ENCODE measurements at places on chromosomes 7 and 10.

DNA sequence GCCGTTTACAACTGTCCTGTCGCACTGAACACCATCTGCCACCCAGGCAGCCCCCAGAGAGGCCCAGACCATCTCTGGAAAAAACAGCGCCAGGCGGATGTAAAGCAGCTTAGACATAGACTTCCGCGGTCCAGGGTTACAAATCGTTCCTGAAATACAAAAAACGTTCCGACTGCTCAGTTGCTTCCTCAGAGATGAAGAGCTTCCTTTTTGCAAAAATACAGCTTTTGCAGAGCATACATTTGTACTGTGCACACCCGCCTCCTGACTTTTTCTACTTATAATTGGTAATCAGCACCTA is 11.4 kb downstream of the DAGLB start:
- no peak for DNase-seq

GRCh38 chr7:30301751-30302150 is 17.4 kb downstream of the ZNRF2 start:
- no peak for DNase-seq

DNA sequence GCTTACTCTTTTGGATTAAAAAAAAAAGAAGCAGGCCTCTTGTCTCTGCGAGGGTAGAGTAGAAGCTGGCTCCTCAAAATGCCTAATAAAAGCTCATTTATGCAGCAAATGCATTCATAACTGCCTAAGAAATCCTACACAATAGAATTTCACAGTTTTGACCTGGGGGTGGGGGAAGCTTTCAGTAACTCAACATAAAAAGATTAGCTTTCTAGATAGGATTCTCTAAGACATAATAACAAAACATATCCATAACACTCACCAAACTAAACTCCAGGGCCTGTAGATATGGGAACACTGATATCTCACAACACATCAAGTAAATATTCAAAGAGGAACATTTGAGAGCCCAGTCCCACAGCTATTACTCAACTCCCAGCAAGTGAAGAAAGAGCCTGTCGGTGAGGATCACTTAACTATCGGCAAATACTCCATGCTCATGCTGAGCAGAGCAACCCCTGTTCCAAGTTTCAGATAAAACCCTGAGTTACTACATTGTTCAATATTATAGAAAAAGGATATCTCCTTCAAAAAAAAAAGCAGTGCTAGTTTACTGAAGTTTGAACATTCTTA is 88.1 kb downstream of the COBL start:
- DNase-seq = no peak

DNA sequence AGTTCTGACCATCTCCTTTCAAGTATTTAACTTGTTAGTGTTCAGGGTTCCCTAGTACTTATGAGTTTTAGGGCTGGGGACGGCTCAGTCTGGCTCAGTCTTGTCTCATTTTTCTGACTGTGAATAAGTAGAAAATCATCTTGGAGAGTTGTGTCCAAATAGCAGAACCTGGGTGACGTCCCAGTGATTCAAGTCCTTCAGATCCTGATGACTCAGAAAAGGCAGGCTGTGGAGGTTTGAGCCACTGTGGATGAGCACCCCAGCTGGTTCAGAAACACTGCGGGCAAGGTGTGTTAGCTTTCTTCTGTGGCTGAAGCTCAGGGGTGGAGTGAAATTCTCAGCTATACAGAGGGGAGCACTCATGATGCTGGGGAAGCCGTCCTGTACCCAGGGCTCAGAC is 154.4 kb upstream of the NPY start:
- no peak for DNase-seq

GRCh38 chr7:90879924-90880323 is 283.8 kb downstream of the CDK14 start:
- no peak for DNase-seq

DNA sequence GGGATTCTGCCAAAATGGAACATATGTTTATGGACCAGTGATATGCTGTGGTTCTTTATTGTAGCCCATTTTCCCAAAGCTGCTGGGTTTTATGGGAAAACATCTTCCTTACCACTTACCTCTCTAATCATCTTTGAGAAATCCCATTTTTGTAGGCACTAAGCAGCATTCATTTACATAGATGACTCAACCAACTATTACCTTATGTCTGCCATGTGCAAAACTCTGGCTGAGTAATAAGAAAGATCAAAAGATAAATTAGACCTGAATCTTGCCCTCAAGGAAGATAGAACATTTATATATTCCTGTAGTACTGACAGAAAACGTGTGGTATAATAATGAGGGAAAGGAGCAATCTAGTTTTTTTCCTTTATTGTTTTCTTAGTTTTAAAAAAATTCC is 24.3 kb downstream of the CBLL1 start:
- no peak for DNase-seq

DNA sequence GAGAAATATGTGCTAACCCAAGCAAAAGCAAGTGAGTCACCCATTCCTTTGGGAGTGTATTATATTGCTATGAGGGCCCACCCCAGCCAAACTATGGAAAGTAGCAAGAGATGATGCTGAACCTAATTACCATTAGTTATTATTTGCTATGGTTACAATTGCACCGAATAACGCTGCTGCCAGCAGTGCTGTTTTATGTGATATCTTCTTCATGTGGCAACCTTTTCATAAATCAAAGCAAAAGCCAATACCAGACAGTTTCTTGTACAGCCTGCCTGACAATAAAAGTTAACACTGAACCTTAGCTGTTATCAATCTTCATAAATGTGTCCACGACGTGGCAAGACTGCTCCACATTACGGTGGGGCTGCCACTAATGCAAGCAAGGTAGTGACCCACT is 241.7 kb upstream of the PLXNA4 start:
- DNase-seq = no peak

- no peak for DNase-seq
These were observed 243.0 kb downstream of the WDR37 start for GRCh38 chr10:1299041-1299726.

GRCh38 chr7:40921589-40922315 is 781.1 kb downstream of the INHBA start:
- DNase-seq = no peak

- no peak for DNase-seq
These were observed 364.4 kb downstream of the CXCL12 start for GRCh38 chr10:44020322-44021111.

GRCh38 chr10:30169342-30169741 is 110.0 kb upstream of the JCAD start:
- no peak for DNase-seq

DNA sequence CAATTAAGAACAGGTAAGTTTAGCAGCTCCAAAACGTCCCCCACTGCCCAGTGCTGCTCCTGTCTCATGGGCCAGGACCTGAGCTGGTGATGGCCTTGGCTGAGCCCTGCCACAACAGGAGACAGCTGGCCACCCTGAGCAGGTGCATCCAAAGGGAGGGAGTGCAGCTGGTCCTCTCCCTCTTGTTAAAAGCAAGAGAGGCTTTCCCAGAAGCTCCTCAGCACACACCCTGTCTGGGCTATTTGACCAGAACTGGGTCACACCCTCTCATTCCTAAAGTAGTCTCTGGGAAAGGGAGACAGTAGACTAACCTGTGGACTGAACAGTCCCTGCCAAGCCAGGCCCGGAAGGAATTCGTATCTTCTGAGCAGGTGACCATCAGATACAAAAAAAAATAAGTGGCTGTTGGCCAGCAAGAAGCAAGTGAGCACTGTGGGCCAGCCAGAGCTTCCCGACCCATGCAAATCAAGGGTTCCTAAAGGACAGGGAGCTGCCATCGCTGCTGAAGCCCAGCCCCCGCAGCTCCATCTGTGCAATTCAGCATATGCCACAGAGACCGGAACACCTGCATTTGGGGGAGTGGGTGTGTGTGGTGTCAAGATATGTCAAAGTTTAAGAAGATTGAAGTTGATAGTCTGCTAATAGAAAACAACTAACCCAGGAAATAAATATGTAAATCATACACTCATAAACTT is 2.1 kb upstream of the TMEM72 start:
- no peak for DNase-seq

DNA sequence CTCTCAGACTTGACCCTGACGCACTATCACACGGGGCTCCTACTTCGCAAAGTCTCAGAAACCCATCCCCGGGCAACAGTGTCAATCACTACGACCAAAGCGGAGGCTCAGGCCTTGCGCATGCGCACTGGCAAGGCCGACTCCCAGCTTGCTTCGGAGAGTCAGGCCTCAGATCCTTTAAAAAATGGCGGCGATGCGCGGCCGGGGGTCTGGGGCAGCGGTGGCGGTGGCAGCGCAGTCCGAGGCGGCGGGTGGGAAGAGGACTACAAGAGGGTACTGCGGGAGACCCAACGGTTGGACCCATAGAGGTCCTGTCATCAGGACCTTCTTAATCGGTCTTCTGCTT is 196.9 kb downstream of the ZNF716 start:
- no peak for DNase-seq

DNA sequence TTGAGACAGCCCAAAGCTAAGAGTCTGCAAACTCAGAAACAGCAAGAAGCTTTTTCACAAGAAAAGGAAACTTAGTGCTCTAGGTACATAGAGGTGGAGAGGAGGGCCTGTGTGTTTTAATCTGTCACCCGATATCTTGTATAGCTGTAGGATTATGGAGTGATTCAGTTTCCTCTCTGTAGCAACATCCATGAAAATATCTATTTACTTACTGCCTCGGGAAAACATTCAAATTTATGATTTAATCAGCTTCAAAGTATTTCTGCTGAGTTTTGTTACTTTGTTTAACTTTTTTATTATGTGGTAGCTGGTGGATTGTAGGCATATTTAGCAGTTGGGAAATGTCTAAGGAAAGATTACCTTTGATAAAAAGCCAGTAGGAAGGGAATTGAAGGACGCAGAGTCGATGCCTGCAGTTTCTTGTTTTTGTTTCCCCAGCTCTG is 292.0 kb downstream of the CCDC3 start:
- peak; percentile 77 for DNase-seq

DNA sequence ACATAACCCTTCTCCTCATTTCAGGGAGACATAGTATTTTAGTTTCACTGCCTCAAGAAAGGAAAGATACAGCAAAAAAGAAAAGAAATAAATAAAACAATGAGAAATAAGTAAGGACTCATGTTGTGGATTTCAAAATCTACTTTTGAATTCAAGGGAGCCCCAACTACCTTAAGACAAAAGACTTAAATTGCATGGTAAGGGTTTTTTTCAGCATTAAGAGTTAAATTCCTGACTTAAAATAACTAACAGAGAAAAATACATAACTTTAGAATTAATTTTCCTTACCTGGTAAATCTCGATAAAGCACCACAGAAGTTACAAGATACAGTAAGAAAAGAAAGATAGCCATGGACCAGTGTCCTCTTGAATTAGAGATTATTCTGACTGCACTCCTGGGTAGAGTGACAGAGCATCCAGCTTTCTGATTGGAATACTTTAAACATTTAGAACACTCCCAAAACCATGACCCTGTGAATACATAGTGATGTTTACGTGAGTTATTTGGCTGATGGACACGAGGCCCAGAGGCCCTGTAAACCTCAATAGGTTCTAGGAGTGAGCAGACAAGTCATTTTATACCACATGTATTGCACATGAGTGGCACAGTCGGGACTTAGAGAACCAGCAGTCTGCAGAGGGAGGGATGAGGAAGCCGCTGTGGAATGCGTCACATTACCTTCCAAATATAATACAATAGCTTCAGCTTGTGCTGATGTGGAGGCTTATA is 292.5 kb upstream of the SEMA3C start:
- DNase-seq = no peak

GRCh38 chr7:1720326-1720725 is 50.2 kb downstream of the ELFN1 start:
- DNase-seq = no peak

GRCh38 chr7:151964951-151965350 is 8.7 kb downstream of the GALNTL5 start:
- no peak for DNase-seq

DNA sequence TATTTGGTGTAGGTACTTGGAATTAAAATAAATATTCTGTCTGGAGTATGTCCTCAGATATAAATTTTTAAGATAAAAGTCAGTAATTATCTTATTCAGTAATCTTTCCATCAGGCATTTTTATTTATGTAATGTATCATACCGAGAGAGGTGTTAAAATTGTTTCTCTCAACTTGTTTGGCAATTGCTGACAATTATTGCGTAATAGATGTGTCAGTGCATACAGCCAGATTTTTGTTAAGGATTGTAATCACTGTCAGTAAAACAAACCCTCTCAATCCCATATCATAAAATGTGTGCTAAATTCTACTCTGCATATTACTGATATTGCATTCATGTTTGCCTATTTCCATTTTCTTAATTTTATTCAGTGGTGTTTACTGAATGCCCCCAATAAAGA is 69.2 kb downstream of the CNTNAP2 start:
- DNase-seq = peak; percentile 47

GRCh38 chr7:141045842-141046620 is 27.8 kb upstream of the TMEM178B start:
- peak; percentile 52 for DNase-seq

GRCh38 chr7:907158-907980 is 31.0 kb downstream of the GET4 start:
- DNase-seq = no peak

- DNase-seq = no peak
These were observed 150.2 kb upstream of the PRSS58 start for GRCh38 chr7:142407939-142408570.

Data from adipocyte (in vitro differentiated cells).